ENCODE measurements at places on chromosomes 7 and 10. TPM values are rescaled to one million over a fixed set of nuclear protein-coding genes. Genes with fewer than 3 reads are reported as not detected.

SMO gene
- total RNA-seq = 0.56 TPM

PITRM1 gene
- total RNA-seq = 76.3 TPM

EBLN1 gene
- not detected for total RNA-seq

SFTPA1 gene
- total RNA-seq = not detected

STMP1 gene
- 22.7 TPM for total RNA-seq

EBF3 gene
- not detected for total RNA-seq

AMZ1 gene
- total RNA-seq = 0.05 TPM

Data from activated T-helper 1 cell treated with anti-CD3 and anti-CD28 coated beads, Interleukin-12 subunit alpha, Interleukin-12 subunit beta, Interleukin-2, Interleukin-4 antibody, amounts not matched to agents 30 ng/mL and 10 ng/mL and 1 ng/mL, durations not matched to agents 14 hours and 24 hours and 36 hours (primary cell).